Right lobe of liver (tissue), 6 donors: ENCODE measurements at places on chromosomes 4 and X. TPM values are rescaled to one million over a fixed set of nuclear protein-coding genes. Genes with fewer than 3 reads are reported as not detected.

Gene FAM114A1
- 80.4 TPM for total RNA-seq

Gene SHROOM4
- total RNA-seq = 1.1 TPM

Gene INTU
- 1.1 TPM for total RNA-seq

Gene GPR119
- not detected for total RNA-seq

Gene RPL36A
- total RNA-seq = 37.6 TPM

Gene S100G
- total RNA-seq = not detected
